GM23248 (cell line): ENCODE measurements at places on chromosomes 11 and 22. TPM values are rescaled to one million over a fixed set of nuclear protein-coding genes. Genes with fewer than 3 reads are reported as not detected.

GRCh38 chr11:27653990-27654758, 46.1 kb downstream of the BDNF start:
- peaks cover 61% of the 10 kb centered on the region for H3K36me3 ChIP-seq
- no peaks in the 10 kb centered on the region for H3K4me1 ChIP-seq
- H3K4me3 ChIP-seq, result no peak overlapping the region
- no peak for DNase-seq
- no peaks in the 10 kb centered on the region for H3K27me3 ChIP-seq
- H3K27ac ChIP-seq, result no peak overlapping the region

The KCNQ1 gene
- not detected in 2 replicates for total RNA-seq

The ARHGAP20 gene
- 0.76 and 0.97 TPM in 2 replicates for total RNA-seq

The CPSF7 gene
- 27.1 and 31.2 TPM in 2 replicates for total RNA-seq

DNA sequence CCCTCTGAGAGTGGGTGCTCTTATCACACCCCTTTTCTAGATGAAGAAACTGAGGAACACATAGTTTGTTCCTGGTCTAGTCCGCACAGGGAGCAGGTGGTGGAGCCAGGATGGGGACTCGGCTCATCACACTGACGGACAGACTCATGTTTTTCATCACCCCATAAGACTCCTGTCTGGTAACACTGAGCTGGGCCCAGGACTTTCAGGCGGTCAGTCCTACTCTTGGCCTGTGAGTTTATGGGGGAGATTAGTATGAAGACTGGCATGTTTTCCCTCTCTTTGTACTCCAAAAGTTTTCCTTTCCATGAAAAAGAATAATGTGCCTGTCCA, 160.8 kb downstream of the LDLRAD3 start:
- no peak overlapping the region for H3K4me3 ChIP-seq
- no peaks in the 10 kb centered on the region for H3K36me3 ChIP-seq
- H3K27ac ChIP-seq, result no peak overlapping the region
